Right lung (tissue), 10 donors: ENCODE measurements at places on chromosomes 6 and 20. TPM values are rescaled to one million over a fixed set of nuclear protein-coding genes. Genes with fewer than 3 reads are reported as not detected.

GSTA3 gene
- polyA plus RNA-seq = 1.4 TPM

KCNK16 gene
- 0.10 TPM for polyA plus RNA-seq

SLC44A4 gene
- polyA plus RNA-seq = 22.1 TPM

SLCO4A1 gene
- 0.68 TPM for polyA plus RNA-seq

SGK2 gene
- polyA plus RNA-seq = 9.5 TPM

SNX5 gene
- 304 TPM for polyA plus RNA-seq

GABRR1 gene
- not detected for polyA plus RNA-seq

GRCh38 chr20:58245181-58245891 lies 16.9 kb upstream of the ANKRD60 start:
- DNase-seq = no peak

DNA sequence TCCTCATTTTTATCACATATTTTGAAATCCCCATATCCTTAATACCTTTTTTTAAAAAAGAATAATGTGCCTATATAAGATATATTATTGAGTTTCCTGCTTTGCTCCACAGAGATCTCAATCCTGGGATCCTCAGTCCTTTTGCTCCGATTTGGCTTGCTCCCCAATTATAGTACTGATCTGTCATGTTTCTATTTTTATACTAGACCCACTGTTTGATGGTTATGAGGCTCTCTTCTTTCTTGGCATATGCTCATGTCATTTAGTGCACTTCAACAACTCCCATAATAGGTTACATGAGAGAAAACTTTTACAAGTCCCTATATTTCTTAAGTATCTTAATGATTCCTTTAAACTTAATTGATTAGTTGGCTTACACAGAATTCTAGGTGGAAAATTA lies 958.5 kb upstream of the EPHA7 start:
- no peak for DNase-seq

DNA sequence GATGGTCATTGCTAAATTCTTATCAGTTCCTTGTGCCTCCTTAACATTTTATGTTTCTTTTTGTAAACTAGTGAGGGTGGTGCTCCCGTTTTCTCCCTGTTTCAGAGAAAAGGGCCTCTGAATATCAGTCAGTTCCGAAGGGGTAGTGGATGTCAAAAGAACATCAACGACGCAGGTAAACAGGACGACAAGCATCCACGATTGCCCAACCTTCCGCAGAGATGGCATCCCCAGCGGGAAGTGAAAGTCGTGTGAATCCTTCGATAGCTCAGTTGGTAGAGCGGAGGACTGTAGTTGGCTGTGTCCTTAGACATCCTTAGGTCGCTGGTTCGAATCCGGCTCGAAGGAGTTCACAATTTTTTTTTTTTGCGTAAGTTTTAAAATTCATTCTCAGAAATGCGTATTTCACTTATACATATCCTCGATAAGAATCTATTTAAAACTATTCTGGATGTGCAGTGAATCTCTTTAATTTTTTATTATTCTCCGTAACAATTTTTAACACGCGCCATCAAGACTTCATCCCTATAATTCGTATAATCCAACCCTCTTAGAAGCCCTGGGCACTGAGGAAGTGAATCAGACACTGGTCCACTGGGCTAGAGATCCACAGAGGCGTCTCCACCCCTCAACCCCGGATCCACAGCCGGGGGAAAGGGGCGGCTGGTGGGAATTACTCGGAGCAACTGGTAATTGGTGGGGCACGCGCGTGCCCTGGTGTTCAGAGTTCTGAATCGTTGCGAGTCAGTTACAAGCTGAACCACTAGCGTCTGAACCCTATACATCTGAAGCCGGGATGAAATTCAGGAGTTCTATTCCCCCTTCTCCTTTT lies 27.9 kb upstream of the ABT1 start:
- peak; percentile 97 for DNase-seq

DNA sequence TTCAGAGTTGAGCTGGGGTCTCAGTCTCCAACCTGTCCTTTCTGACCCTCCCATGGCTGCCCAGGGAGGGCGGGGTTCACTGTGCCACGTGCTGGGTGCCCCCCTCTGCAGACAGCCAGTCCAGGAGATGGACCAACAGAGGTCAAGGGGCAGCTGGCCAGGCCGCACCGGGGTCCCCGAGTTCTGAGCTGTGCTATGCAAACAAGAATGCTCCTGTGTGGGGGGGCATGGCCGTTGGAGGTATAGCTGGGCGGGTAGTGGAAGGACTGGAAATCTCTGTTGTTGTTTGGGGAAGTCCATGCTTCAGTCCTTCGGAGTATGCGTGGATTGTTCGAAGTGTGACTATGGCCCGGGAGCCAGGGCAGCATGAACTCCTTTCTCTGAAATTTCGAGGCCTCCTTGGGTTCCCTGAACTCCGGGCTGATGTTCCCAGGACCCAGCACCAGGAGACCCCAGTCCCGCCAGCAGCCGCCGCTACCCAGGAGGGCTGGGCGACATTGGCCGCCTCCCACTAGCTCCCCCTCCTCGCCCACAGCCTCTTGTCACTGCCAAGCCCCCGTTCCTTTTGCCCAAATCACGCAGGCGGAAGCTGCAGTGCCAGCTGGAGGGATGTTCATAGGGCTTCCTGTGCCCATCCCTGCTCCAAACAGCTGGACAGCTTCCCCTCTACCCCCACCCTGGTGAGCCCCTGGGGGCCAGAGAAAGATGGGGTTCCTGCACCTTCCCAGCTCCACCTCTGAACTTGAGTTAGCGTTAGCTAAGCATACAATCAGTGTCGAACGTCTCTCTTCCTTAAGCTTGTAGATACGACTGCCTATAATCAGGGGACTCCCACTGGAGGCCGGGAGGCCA lies 126.6 kb downstream of the TAF4 start:
- no peak for DNase-seq

DNA sequence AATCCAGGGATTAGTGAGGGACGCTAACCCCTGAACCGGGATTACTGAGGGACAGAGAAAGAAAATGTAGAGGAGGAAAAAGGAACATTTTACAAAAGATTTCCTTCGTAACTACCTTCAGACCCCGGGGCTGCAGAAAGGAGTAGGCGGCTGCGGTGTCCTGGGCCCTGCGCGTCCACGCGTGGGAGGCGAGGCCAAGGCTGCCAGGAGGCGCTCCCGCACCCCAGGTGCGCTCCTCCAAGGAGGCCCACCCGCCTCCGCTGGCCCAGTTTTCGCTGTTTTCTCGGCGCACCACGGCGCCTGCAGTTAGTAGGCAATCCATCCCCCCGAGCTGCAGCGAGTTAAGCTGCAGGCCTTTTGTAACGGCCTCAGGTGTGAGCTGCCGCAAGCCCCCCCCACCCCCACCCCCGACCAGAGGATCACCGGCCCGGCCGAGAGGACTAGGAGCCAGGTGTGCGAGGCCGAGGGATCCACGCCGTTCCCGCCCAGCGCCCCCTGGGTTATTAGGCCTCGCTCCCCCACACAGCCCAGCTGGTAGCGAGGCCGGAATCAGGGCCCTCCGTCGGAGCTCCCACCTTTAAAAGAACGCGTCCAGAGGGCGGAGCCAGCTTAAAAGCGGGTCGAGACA lies 380.3 kb upstream of the ARID1B start:
- DNase-seq = no peak

DNA sequence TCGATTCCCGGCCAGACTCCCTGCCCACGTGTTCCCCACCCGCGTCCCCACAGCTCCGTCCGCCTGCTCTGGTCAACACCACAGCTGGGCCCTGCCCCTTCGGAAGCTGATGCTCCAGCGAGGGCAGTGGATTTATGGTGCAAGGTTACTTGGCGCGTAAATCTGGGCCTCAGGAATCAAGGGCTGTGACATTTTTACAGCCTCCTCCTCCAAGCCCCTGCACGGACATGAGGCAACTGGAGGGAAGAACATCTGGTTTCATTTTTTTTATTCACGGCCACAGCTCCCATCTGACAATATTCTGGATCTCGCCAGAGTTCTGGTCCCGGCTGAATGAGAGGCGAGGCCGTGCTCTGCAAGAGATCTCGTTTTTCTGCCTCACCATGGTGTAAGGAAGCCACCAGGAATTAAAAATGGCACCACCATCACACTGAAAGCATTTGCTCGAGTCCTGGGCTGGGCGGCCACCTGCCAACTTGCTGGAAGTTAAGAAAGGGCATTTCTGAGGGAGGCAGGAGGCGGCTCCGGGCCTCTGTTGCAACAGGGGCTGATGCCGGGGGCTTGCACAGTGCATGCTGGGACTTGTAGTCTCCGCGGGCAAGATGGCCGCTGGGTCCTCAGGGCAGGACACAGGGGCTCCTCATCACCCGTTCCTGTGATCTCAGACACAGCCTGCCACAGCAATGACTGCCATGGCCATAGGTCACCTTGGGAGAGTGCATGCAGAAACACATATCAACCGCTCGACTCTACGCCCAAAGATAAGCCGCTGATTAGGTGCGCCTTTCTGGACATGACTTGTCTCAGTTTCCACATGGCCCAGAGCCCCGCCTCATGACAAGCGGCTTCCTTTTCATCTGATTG lies 148.5 kb downstream of the LY86 start:
- DNase-seq = no peak

DNA sequence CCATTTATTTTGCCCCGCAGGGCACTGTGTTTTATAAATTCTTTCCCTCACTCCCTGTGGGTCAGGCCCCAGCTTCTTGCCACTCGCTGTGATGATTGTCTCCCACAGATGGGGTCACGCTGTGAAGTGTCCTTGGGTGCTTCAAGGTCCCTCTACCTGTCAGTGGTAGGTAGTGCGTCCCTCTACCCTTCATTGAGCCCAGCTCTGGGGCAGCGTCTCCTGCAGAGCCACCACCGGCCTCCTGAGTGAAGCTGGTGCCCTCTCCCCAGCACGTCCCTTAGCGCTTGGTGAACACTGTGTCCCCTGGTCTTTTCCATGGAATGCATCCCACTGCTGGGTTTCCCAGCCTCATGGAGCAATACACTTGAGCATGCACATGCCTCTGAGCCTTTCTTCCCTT lies 108.2 kb downstream of the NRN1 start:
- no peak for DNase-seq

- DNase-seq = no peak
Measured at GRCh38 chr6:128507337-128508310, 12.8 kb downstream of the PTPRK start.
